Midbrain (tissue), 1 donor: ENCODE measurements at places on chromosomes 1 and 21.

DNA sequence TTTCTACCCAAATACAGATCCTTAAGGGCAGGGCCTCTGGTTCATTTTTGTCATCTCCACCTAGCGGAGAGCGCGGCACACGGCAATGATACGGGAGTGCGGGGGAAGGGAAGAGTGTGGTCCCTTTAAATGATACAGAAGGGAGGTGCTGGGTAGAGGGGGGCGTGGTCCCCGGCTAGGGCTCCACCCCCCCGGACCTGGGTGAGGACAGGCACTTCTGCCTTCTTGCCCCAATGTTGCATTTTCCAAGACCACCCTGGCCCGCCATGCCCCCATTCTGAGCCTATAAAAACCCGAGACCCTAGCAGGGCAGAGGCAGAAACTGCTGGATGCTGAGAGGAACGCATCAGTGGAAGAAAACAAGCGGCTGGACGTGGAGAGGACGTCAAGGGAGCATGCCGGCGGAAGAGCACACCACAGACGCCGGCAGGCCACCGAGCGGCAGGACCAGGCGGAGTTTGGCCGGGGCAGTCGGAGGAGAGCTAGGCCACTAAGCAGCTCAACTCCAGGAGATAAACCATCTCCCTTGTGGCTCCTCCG lies 30.0 kb downstream of the LRRC3 start:
- no peak for DNase-seq

DNA sequence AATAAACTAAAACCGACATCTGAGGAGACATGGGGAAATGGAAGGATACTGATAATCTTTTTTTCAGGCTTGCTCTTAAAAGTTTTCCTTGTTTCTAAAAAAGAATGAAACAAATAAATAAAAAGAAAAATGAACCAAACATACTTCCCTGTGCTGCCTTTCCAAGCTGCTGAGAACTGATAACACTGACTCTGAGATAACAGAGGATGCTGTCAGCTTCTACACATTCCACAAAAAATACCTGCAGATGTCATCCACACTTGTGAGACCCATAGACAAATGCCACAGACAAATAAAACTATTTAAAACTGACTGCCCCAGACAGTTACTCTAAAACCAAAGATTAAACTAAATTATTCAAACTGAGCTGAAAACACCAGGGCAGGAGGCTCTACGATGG lies 12.0 kb upstream of the OR6K3 start:
- no peak for DNase-seq

DNA sequence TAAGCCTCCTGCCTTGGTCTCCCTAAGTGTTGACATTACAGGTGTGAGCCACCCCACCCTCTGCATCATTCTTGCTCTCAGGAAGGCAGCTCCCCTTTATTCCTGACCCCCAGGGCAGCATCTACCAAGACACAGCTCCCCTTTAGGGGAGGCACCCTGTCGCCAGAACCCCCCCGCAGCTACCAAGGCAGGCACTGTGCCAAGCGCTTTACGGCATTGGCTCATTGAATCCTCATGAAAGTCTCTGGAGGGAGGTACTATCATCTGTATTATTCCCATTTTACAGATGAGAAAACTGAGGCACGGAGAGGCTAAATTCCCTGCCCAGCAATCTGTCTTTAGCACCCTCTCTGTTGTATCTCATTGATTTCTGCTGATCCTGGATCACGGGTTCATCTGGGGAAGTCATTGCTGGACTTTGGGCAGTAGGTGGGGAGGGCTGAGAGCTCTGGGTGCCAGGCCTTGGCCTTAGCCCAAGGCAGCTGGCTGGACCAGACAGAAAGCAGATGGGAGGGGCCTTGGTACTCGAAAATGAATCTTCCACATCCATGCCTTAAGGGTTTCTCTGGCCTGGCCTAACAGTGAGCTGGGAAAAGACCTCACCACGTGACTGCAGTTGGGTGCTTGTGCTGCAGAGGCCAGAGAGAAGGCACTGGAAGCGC lies 5.9 kb downstream of the PLOD1 start:
- peak; percentile 75 for DNase-seq

DNA sequence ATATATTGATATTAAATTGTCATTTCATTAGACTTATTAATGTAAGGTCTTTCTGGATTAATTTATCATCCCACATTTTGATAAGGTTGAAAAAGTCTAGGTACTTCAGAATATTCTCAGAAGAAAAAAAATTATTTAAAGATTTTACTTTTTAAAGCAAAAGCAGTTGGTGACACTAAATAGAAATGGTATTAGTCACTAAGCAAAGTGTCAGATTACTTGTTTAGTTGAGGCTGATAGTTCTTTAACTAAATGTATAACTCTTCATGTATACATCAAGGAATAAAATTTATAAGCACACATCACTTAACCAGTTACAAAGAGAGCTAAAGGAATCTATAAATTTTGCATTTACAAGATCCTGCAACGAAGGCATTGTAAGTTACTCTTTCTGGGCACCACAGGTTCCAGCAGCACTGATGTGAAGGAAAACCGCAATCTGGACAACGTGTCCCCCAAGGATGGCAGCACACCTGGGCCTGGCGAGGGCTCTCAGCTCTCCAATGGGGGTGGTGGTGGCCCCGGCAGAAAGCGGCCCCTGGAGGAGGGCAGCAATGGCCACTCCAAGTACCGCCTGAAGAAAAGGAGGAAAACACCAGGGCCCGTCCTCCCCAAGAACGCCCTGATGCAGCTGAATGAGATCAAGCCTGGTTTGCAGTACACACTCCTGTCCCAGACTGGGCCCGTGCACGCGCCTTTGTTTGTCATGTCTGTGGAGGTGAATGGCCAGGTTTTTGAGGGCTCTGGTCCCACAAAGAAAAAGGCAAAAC lies 101.1 kb downstream of the ADARB1 start:
- DNase-seq: no peak

GRCh38 chr1:16969057-16969611 lies 11.3 kb downstream of the MFAP2 start:
- no peak for DNase-seq

DNA sequence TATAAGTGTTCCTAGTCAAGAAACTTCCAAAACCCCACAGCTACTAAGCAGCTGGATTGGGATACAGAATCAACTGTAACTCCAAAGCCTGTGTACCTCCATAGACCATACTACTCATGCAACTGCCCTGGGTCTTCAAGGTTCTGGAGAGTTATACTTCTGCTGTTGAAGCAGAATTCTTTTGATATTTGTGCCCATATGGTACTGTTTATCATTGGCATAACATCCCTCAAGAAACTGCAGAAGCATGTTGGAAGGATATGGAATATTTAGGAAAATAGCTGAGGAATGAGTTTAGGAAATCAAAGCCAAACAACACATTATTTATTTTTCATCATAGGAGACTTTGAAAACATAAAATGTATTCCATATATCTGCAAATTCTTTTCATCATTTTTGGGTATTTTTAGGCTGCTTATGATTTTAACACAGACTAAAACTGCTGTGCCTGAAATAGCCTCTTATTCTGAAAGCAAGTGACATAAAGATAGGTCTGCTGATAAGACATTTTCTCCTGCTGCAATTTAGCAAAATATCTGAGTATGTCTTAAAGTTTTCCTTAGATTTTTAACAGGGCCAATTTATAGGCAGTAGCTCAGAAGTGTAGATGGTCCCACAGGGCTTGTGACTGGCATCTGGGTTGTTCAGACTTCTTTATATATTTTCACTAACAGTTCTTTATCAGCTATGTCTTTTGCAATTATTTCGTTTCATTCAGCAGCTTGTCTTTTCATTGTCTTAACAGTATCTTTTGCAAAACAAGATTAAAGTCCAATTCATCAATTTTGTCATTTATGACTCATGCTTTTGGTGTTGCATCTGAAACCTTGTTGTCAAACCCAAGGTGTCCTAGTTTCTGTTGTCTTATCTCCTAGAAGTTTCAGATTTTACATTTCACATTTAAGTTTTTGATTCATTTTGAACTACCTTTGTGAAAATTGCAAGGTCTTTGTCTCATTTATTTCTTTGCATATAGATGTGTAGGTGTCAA lies 41.1 kb upstream of the ZNF124 start:
- DNase-seq: no peak

- DNase-seq: no peak
These were observed 467.2 kb downstream of the TTLL7 start for GRCh38 chr1:83531521-83532309.

GRCh38 chr1:2212532-2213491 lies 15.3 kb upstream of the SKI start:
- DNase-seq: peak; percentile 80

GRCh38 chr1:39508857-39509305 lies 17.4 kb downstream of the BMP8A start:
- no peak for DNase-seq
